ENCODE measurements at places on chromosomes 12 and 14.
A peak's percentile ranks its signal among the peaks of the same experiment; 100 is the strongest.

DNA sequence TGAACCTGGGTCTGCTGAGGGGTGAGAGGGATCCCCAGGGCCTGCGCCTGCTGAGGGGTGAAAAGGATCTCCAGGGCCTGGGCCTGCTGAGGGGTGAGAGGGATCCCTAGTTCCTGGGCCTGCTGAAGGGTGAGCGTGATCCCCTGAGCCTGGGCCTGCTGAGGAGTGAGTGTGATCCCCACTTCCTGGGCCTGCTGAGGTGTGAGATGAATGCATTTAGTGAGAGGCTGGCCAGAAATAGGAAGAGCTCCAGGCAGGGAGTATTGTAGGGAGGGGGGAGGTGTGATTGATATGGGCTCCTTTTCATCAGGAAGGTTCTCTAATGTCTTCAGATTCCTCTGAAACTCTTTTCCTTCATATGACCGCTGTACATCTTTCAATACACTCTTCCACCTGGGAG is 43.0 kb downstream of the FAM186A start:
- DNase-seq = no peak

DNA sequence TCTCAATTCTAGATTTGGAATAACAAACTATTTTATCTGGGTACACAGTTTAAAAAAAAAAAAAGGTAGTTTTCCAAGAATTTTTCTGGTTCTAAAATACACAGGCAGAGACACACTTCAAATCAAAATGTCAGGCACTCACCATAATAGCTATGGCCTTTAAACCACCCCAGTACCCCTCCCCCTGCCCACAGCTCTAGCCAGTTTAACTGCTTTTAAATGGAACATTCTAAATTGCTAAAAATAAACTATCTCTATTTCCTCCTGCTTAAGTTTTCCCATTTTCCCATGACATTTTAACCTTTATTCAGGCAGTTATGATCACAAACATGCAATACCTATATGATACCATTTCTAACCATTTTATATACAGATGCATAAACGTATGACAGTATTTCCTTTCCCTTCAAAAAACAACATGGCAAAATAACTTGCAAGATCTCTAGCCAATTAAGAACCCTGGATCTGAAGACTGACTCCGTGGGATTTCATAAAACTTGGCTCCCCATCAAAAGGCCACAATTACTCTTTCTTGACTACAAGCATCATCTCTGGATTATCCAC is 46.3 kb downstream of the PPP2R5E start:
- no peak for DNase-seq

DNA sequence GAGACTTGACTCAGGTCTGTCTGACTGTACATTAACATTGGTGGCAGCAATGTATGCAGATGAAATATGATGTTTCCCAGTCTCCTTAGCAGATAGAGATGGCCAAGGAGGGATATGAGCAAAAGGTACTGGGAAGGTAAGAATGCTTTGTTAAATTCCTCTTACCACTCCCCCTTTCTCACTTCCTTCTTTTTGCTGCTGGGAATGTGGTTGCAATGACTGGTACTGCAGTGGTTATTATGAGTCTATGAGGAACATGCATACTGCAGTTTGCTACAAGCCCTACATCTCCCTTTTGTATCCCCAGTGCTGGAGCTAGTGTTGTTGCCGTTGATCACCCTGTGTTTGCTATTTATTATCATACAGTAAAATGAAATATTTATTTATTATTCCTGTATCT is 35.9 kb downstream of the ALDH1L2 start:
- DNase-seq = no peak

- DNase-seq = peak; percentile 20
Measured at GRCh38 chr14:56004786-56005185, 113.4 kb upstream of the PELI2 start.

DNA sequence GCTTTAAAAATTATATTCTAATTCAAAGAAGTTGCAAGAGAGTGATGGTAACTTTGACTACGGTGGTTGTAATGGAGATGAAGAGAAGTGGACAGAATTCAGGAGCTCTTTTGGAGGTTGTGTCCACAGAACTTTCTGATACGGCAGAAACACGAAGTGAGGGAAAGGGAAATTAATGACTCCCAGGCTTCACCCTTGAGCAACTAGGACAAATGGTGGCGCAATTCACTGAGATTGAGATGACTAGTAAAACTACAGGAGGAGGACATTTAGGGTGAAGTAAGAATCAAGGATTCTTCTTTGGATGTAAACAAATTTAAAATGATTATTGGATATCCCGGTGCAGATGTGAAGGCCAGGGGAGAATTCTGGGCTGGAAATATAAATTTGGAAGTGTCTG is 212.6 kb downstream of the PTPRO start:
- DNase-seq = no peak

DNA sequence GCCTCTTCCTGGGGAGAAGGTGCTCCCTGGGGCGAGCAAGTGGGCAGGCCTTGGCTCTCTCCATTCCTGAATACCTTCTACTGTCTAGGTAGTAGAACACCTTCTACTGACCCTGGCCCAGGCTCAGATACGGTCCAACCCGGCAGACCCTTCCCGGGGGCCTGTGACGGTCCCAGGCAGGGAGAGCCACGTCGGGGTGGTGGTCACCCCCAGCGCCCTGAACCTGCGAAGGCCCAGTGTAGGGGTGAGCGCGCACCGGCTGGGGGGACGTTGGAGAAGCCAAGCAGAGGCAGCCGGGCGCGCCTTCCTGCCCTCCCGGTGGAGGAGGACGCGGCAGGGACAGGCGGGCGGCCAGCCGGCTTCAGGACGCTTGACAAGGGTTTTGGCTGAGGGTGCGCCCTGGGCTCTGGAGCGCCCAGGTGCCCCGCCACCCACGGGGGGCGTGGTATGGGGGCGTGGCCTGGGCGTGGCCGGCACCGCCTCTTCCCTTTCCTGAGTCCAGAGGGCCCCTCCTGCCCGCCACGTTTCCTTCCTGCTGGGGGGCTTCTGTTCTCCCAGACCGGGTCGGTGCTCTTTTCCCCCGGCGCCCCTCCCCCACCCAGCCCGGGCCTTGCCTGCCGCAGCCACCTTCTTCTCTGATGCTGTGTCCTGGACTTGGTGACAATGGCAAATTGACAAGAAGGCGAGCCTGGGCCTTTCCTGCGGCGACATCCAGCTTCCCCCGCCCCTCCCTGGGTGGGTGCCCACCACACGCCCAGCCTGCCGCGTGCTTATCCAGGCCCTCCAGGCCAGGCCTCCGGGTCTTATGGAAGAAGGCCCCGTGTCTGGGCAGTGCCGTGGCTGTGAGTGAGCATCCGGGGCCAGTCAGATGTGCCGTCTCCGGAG is 24.5 kb upstream of the PPP1R13B start:
- DNase-seq = peak; percentile 62

DNA sequence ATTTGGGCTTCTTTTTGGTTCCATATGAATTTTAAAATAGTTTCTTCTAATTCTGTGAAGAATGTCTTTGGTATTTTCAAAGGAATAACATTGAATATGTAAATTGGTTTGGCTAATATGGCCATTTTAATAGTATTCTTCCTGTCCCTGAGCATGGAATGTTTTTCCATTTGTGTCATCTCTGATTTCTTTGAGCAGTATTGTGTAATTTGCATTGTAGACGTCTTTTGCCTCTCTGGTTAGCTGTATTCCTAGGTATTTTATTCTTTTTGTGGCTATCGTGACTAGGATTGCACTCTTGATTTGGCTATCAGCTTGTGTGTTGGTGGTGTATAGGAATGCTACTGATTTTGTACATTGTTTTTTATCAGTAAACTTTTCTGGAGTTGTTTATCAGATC is 601.9 kb downstream of the SNAPC1 start:
- DNase-seq = no peak

DNA sequence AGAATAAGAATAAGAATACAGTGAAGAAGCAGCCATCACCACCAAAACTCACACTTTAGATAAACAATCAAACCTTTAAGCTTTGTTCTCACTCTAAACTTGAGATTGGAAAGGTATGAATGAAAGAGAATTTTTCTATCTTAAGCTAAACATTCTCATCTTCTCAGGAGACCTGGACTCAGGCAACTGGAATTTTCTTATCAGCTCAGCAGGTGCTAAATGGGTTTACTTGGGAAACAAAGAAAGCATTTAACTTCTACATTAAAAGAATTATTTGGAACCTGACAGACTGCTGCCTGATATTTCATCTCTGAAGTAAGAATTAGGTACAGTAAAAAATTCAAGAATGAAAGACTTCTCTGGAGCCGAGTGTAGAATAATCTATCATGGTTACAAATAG is 20.7 kb upstream of the KERA start:
- no peak for DNase-seq

DNA sequence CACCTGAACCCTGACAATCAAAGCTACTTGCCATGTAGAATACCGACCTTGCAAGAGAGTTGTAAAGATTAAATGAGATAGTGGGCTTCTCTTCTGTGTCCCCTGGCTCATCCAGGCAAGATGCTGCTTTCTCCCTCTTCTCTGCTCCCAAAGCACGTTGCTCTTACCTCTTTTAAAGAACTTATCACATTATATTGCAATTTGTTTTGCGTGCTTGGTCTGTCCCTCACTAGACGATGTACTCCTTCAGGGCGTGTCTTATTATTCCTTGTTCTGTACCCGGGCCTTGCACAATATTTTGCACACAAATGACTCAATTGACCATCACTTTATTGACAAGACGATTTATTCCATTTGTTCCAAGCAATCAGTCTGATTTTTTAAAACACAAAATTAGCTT is 3.3 kb downstream of the DCN start:
- no peak for DNase-seq

DNA sequence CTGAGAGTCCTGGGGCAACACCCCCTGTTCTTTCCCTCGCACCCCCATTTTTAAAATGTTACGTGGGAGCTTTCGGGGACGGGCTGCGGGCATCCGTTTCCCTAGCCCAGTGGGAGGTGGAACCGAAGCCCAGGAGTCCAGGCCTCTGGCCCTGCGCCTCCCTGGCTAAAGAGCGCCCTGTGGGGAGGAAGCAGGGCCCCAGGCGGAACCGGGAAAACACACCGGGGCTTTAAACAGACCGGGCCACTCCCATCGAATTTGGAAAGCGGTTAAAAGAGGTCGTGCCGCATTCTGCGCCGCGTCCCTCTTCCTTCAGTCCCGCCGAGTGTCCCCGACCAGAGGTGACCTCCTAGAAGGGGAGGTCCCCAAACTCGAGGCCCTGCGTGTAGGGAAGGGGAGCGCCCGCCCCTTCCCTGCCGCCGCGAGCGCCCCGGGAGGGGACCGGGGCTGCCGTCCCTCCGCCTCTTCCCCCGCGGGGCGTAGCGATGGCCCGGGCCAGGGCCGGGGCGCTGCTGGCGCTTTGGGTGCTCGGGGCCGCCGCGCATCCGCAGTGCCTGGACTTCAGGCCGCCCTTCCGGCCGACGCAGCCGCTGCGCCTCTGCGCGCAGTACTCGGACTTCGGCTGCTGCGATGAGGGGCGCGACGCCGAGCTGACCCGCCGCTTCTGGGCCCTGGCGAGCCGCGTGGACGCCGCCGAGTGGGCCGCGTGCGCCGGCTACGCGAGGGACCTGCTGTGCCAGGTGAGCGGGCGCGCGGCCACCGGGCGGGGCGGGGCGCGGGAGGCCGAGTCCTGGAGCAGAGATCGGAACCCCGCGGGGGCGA is at the start of gene HHIPL1:
TSS of gene HHIPL1 (plus strand) at position 407 of the 822 bp plus-strand sequence. CDS start at position 486, 79 bp downstream.
- no peak for DNase-seq

DNA sequence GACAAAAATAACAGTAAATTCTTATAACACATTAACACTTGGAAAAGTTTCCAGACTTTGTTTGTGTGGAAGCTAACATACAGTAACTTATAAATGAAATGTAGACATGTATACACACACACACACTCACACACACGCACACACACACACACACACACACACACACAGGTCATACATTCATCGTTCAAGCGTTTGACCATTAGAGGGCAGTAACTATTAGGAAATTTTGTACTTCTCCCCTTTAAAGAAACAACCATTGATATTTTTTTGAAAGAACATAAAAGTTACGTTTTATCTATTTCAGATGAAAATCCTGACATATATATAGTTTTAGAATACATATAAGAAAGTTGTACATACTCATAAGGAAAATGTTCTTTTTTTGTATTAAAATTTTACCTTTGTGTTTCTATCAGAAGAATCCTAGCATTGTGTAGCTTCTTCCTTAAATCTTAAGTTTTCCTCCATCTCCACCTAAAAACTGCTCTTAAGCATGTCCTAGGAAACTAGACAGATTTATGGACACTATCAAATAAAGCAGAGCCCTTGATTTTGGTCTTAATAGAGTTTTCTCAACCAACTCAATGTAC is 29.0 kb downstream of the PTPRQ start:
- DNase-seq = no peak

DNA sequence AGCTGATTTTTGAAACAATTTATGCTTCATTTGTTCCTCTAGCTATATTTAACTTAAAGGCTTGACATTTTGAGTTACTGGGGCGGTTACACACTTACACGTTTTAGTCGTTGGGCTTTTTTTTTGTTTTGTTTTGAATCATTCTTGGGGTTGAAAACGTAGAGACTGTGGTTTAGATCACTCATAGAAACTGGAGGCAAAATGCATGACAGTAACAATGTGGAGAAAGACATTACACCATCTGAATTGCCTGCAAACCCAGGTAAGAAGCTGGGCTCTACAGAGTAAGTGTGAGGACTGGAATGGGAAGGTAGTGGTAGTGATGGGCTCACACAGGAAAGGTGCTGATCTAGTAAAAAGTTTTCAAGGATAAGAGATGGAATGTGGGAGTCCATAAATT is at the start of gene CLEC2D:
TSS of gene CLEC2D (plus strand) at position 180 of the 400 bp plus-strand sequence. CDS start at position 202, 22 bp downstream.
- DNase-seq = peak; percentile 52

GRCh38 chr14:34994668-34995067 is 11.9 kb downstream of the SRP54 start:
- no peak for DNase-seq

DNA sequence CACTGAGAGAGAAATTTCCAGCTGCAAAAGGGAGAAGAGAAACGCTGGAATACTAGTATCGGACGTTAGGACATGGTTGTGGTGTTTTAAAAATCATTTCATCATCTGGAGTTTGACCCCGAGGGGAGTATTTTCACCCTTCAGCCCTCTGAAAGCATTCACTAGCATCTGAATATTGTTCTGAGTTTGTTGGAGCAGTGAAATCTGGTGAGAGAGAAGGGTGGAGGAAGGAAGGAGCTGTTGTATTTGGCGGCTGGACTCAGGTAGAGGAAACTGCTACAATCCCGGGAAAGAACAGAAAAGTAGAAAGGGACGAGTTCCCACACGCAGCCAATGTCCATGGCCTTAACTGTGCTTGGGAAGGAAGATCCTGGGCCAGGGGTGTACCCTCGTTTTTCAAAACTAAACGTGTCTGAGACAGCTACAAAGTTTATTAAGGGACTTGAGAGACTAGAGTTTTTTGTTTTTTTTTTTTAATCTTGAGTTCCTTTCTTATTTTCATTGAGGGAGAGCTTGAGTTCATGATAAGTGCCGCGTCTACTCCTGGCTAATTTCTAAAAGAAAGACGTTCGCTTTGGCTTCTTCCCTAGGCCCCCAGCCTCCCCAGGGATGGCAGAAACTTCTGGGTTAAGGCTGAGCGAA is 896 bp upstream of the CDKN1B start:
- DNase-seq = no peak

DNA sequence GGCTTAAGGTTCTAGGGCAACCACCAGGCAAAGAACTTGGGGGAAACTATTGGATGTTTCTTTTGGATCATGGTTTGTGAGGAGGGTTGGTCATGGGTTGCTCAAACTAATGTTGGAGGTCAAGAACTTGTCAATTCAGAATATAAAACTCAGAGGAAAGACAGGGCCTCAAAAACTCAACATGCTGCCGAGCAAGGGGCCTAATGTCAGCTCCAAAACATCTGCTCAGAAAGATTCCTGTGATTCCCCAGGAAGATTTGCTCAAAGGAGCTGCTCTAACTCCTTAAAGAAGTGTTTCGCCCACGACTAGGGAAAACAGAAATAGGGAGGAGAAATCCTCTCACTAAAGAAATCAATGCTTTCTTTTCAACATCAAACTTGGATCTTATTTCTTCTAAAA is 3.7 kb upstream of the IGF1 start:
- DNase-seq = no peak

Measured in stimulated activated CD4-positive, alpha-beta T cell treated with anti-CD3 and anti-CD28 coated beads, Interleukin-1b, Interleukin-23, amount 100 ng/mL, for 48 hours (primary cell).